Fibroblast of the aortic adventitia (primary cell): ENCODE measurements at places on chromosomes 2 and 18. TPM values are rescaled to one million over a fixed set of nuclear protein-coding genes. Genes with fewer than 3 reads are reported as not detected.

DNA sequence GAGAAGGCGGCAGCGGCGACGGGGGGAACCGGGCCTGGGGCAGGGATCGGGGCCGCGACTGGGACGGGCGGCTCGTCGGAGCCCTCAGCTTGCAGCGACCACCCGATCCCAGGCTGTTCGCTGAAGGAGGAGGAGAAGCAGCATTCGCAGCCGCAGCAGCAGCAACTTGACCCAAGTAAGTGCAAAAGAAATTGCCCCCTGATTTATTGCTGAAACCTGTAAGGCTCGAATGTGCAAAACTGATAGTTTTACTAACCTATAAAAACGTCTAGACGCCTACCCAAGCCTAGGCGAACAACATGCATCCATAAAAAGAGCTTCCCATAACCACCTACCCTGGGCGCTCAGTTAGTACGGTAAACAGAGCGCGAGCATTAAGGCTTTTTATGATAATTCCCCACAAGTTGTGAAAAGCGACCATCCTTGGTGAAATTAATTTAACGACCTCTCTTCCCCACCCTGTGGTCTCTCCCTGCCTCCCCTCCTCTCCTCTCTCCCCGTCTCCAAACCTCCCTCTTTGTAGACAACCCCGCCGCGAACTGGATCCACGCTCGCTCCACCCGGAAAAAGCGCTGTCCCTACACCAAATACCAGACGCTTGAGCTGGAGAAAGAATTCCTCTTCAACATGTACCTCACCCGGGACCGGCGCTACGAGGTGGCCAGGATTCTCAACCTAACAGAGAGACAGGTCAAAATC, 1.0 kb downstream of the HOXD9 start:
- no peak for DNase-seq

Gene CD207
- not detected in 2 replicates for total RNA-seq

DNA sequence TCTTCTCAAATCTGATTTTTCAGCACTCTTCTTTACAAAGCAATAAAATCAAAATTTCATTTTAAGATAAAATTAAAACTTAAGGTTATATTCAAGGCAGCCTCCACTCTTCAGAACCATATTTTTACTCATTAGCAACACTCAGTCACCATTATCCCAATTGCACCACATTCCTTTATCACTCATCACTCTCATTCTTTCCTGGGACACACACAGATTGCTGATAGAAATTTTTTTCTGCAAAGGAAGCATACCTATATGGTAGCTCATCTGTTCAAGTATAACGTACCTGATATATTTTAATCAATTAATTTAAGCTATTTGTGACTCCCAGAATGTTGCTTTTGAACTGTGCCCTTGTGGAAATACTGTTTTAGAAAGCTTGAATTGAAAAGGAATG, 1559.3 kb upstream of the ZEB2 start:
- DNase-seq, result no peak

DNA sequence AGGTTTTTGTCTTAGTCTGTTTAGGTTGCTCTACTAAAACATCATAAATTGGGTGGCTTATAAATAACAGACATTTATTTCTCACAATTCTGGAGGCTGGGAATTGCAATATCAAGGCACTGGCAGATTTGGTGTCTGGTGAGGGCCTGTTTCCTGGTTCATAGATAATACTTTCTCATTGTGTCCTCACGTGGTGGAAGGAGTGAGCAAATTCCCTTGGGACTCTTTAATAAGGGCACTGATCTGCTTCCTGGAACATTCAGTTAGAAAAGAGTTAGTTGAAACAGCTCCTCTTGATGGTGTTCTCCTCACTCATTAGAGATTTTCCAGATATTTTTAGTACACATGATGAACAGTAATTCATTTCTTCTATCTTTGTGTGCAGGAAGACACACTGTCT, 22.3 kb downstream of the COL4A3 start:
- DNase-seq, result peak; percentile 49

DNA sequence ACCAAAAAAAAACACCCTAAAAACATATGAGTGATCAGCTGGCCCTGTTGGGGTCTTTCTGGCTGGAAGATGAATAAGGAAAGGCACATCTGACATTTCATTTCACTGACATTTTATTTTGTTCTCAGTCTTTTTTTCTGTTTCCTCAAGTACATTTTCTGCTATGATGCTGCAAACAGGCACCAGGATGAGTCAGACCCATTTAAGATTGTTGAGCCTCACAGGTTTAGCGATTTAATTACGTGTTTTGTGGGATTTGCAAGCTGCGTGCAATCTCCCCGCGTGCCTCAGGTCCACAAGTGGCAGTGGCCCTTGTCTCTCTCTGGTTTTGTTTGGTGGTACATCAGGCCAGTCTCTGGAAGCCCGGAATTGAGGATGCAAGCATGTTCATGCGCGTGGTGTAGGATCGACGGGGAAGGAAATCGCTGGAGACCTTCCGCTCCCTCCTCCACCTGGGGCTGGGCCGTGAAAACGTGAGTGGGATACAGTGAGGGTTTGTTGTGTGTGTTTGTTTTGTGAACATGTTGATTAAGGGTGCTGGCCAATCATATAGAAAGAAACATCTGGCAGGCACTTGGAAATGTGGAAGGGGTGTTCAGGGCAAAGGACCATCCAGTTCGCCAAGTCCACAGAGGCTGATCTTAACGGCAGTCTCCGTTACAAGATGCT, 120.2 kb upstream of the ZNF516 start:
- no peak for DNase-seq

DNA sequence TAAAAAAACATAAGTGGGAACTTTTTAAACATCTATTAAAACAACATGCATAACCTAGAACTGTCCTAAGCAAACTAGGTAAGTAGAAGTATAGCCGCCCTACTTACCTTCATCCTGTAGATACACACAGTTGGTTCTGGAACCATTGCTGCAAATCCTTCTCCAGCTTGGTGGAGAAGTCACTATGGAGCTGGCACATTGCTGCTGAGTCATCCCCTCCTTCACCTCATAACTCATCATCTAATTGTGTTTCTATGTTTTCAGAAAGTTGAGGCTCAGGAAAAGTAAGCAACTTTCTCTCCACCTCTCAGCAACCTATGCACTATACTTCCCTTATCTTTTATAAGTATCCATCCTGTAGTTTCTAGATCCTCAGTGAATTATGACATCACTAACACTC, 269.8 kb upstream of the MMADHC start:
- peak; percentile 33 for DNase-seq

- no peak for DNase-seq
These were observed 337.6 kb upstream of the FIGN start for GRCh38 chr2:164073101-164074074.

- no peak for DNase-seq
These were observed 362.5 kb upstream of the ACVR2A start for GRCh38 chr2:147482111-147482895.

GRCh38 chr2:219571311-219572236, at the start of gene OBSL1:
Gene OBSL1 (minus strand): TSS chr2:219571539. CDS start chr2:219571232, 307 bp downstream.
- peak; percentile 69 for DNase-seq
